ENCODE measurements at places on chromosomes 3 and 15.

- DNase-seq: no peak
These were observed 140.6 kb upstream of the SLITRK3 start for GRCh38 chr3:165336786-165337185.

- no peak for DNase-seq
These were observed 49.8 kb upstream of the DCLK3 start for GRCh38 chr3:36814066-36814717.

DNA sequence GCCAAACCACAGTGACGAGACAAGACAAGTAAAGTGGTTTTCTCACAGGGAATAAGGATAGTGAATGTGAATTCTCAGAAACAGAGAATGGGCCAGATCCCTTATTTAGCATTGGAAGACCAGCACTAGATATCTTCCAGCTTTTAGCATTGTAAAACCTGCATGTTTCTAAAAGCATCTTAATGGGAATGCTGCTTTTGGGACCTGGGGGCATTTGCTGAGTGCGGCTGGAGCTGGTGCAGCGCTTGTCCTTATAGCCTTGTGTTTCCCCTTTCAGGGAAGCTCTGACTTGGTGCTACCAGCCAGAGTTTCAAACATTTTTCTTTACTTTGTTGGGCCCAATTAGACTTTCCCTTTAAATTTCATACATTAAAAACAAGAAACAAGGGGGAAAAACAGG, 52.9 kb downstream of the CLSTN2 start:
- DNase-seq: no peak

DNA sequence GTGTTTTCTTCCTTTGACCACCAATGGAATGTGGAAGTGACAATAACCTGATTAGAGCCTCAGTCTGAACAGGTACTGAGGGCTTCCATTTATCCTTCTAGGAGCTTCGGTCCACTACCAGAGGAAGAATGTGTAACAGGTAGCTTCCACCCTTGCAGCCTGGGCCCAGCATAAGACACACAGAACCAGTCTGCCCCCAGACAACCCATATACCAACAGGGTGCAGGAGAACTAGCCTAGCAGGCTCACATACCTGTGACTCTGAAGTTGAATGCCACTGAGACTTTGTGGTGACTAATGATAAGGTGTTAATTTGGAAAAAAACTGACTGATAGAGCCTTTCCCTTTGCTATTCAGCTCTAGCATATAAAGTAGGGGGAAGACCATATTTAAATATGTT, 166.2 kb downstream of the NEK10 start:
- no peak for DNase-seq

- no peak for DNase-seq
These were observed 187.1 kb downstream of the PDE8A start for GRCh38 chr15:85168642-85169173.

DNA sequence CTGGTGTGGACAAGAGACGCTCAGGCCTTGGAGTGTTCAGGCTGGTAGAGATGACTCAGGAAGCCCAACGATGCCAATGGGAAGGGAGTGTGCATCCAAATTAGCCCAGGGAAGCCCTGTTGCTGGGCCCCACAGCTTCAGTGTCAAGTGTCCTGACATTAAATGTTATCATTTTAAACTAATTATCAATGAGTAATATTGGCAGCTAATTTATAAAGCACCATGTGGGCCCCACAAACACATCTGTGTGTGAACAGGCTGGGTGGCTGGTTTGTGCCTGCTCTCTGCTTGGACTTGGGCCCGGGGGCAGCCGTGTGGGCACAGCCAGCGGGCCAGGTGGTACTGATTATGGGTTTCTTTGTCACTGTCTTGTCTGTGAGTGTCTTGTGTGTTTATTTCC, 15.0 kb downstream of the FBLN2 start:
- DNase-seq: no peak

DNA sequence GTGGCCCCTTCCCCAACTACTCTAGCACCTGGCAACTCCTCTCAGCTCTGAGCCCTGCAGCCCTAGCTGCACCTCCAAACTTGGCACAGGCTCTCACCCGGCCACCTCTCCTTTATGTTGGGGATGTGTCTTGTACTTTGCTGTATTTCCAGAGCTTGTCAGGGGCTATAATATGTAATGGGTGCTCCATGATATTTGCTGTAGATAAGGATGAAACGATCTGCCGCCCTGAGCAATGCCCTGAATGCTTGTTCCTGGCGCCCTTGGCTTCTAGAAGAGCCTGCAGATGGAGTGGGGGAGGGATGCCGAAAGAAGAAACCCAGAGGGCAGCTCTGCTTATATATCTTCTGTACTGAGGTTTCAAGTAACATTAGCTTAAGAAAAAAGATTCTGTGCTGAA, 35.9 kb upstream of the ZBTB38 start:
- no peak for DNase-seq

DNA sequence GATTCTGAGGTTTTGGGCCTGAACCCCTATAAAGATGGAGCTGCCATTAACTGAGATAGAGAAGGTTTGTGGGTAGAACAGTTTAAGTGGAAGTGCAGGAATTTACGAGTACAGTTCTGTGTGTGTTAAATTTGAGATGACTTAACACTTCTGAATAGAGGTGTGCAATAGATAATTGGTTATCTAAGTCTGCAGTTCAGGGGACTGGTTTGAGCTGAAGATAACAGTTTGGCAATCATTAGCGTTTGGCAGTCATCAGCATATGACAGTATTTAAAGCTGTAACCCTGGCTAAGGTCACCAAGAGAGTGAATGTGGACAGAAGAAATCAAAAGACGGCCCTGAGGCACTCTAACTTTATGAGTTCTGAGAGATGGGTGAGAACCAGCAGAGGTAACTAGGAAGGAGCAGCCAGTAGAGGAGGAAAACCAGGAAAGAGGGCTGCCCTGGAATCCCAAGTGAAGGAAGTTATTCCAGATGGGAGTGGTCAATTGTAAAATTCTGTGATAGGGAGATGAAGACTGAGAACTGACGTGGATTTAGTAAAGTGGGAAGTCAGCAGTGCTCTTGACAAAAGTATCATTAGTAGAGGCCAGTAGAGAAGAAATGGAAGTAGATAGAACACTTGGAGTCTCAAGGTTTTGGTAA, 8.1 kb downstream of the MYNN start:
- DNase-seq: no peak

Measured in CMK (cell line).